ENCODE measurements at places on chromosomes 12 and 14.

DNA sequence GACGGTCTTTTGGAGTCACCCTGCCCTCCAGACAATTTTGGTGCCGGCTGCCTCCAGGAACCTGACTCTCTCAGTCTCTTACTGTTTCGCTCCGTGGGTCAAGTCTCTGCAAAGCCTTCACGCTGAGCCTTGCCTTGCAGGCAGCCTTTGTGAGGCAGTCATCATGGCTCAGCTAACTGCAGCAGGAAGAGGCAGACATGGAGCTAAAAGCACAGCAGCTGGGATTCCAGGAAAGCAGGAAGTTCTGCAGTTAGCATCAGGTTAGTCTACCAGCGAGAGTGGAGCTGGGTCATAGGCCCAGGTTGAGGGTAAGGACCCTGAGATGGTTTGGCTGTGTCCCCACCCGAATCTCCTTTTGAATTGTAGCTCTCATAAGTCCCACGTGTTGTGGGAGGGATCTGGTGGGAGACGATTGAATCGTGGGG, 305.4 kb downstream of the PCNX1 start:
- DNase-seq, result no peak

GRCh38 chr12:46267825-46268582, 839 bp downstream of the SLC38A1 start:
- DNase-seq, result no peak

- no peak for DNase-seq
These were observed 230.2 kb upstream of the RGS6 start for GRCh38 chr14:71701990-71702389.

GRCh38 chr14:92964124-92965109, 41.5 kb downstream of the CHGA start:
- DNase-seq, result no peak

DNA sequence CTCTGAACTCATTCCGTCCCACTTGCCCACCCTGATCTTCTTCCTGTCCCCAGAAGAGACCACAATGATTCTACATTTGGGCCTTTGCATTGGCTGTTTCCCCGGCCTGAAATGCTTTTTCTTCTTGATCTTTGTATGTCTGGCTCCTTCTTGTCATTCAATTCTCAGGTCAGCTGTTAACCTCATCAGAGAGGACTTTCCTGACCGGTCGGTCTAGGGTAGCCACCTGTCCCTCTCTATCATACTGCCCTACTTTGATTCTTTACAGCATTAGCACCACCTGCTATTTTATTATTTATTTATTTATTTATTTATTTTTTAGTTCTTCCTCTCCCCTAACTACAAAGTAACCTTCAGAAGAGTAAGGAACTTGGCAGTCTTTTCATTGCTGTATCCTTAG, 84.3 kb downstream of the DYRK2 start:
- DNase-seq, result no peak

DNA sequence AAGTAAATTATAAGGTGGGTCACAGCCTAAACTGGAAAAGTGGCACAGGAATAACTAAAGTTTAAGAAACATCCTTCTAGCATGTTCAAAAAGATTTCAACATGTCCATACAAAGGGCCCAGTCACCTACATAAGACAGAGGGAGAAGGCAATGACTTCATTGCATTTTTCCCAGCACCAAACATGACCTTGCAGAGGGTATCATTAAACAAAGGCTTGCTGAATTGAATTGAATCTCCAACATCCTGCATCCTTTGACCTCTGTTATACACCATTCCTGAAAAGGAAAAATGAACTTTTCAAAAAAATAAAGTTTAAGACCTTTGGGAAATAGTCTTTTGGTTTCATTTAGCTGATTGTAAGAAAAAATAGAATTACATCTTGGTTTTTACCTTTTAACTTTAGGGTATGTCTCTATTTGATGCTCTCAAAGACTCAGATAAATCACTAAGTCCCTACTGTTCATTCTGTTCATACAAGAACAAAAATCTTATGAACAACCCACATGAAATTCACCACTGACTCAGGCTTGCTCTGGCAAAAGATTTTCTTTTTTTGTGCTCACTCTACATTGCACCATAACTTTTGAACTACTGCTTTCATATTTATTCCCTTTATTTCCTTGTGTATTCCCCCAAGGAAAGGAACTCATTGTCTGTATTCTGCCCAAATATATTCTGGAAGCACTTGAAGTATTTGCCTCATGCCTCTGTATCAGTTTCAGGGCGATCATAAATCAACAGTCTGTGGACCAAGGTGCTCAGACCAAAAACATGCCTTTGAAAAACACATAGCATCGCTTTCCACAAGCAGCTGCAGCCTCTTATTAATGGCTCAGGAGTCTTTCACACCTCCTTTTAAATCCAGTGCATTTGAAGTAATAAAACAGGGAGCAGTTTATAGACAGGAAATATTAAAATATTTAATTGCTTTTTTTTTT, 121.7 kb downstream of the DUSP6 start:
- no peak for DNase-seq

DNA sequence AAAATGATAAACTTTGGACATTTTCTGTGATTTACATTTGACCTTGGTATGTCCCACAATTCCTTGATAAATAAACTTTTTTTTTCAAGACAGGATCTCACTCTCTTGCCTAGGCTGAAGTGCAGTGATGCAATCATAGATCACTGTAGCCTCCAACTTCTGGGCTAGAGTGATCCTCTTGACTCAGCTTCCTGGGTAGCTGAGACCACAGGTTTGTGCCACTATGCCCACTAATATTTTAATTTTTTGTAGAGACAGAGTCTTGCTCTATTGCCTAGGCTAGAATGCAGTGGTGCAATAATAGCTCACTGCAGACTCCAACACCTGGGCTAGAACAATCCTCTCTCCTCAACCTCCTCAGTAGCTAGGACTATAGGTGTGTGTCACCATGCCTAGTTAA, 79.1 kb upstream of the PTGDR start:
- no peak for DNase-seq

GRCh38 chr14:54699735-54700134, 132.8 kb downstream of the SAMD4A start:
- DNase-seq, result peak; percentile 42

- no peak for DNase-seq
These were observed 7.8 kb upstream of the PHC1 start for GRCh38 chr12:8906266-8907180.

GRCh38 chr14:89469210-89470198, 52.5 kb upstream of the FOXN3 start:
- DNase-seq, result no peak

DNA sequence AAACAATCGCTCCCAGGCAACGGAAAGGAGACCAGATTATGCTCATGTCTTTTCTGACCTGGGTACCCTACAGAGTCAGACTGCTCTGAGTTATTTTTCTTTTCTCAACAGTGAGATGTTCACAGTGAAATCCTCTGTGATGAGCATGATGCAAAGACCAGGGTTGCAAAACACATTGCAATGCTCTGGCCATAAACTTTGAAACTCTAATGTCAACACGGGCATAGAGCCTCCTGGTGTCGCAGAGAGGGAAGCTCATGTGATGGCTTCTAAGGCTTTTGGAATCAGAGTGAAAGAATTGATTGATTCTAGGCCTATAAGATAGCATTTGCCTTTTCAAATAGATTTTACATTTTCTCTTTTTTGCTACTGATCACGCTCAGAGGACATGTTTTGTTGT, 193.4 kb downstream of the RASSF9 start:
- no peak for DNase-seq

GRCh38 chr14:61350427-61351270, 29.3 kb downstream of the PRKCH start:
- DNase-seq, result no peak

- no peak for DNase-seq
These were observed 144.7 kb upstream of the FUT8 start for GRCh38 chr14:65267856-65268255.

DNA sequence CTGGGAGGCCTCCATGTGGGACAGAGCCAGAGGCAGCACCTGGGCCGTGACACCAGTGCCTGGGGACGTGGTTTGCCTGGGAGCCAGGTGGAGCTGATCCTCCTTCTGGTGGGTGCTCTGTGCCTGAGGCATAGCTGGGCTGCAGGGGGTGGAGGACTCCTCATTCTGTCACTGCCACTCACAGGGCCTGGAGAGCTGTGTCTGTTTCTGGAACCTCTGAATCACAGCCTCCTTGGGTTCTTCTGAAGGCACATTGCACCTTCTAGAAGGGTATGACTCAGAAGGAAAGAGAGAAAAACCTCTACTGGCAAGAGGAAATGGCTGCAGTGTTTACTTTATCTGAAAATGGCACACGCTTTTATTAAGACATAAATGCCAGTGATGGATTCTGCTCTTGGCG, 659.8 kb downstream of the VRK1 start:
- DNase-seq, result no peak

DNA sequence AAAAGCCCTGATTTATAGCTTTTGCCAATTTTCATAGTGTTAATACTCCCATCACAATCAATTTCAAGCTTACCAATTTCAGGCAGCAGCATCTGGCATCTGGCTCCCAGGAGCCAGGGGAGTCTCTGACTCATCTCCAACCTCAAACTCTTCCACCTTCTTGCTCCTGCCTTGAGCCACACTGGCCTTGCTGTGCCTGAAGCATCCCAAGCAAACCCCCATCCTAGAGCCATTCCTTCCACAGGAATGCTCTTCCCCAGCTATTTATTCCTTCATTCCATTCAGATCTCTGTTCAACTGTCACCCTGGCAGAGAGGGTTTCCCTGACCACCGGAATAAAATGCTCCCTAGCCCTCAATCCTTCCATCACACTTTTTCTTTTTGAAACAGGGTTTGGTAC, 13.9 kb upstream of the PPP1CC start:
- no peak for DNase-seq
